Activated CD8-positive, alpha-beta memory T cell treated with anti-CD3 and anti-CD28 coated beads for 1 hour (primary cell): ENCODE measurements at places on chromosomes 2 and 18.

GRCh38 chr2:184598316-184599053, at the start of gene ZNF804A:
Gene ZNF804A, plus strand, starts transcription at chr2:184598529. Its CDS starts 431 bp downstream, at chr2:184598960.
- DNase-seq, result no peak

DNA sequence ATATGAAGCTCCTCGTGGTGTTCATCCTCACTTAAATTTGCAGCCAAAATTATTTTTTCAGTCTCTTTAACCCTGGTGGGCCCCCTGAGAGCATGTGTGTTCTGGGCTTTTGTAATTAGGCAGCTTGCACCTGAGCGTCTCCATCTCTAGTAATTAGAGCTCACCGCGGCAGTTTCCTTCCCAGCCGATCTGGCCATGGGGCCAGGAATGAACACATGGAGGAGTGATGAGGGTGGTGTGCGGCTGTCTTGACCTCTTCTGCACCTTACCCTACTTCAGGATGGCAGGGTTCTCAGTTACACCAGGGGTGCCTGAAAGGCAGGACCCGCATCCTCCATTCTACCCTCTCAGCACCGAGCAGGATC, 98.5 kb downstream of the AFF3 start:
- no peak for DNase-seq

DNA sequence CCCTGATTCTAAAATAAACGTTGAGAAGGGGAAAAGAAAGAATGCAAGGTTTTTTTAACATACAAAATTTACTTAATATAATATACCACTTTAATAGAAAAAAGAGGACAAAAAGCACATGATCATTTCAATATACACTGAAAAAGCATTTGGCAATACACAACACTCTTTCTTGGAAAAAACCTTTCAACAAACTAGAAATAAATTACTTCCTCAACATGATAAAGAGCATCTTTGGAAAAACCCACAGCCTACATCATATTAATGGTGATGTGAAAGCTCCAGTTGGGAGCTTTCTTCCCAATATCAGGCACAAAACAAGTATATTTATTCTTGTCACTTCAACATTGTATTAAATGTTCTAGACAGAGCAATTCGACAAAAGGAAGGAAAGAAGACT, 3.0 kb upstream of the POLR1B start:
- no peak for DNase-seq

- no peak for DNase-seq
Observed at GRCh38 chr2:226183550-226183949, 616.1 kb downstream of the IRS1 start.
